Neural cell (in vitro differentiated cells): ENCODE measurements at places on chromosomes 3 and 15. TPM values are rescaled to one million over a fixed set of nuclear protein-coding genes. Genes with fewer than 3 reads are reported as not detected.

Gene SAXO2
- polyA plus RNA-seq, result 4.0 and 8.6 TPM in 2 replicates

Gene SLC28A1
- not detected in 2 replicates for polyA plus RNA-seq

Gene GOLGA8R
- 0.06 TPM in 1 of 2 replicates, not detected in the other for polyA plus RNA-seq

Gene MFSD1
- polyA plus RNA-seq, result 82.4 and 107 TPM in 2 replicates

Gene LIPC
- not detected in 2 replicates for polyA plus RNA-seq

Gene EPB42
- not detected in 2 replicates for polyA plus RNA-seq
